Posterior cingulate gyrus (tissue), 11 donors: ENCODE measurements at places on chromosomes 12 and 14.

GRCh38 chr14:95311752-95312151 is 8.0 kb downstream of the CLMN start:
- no peak for DNase-seq

DNA sequence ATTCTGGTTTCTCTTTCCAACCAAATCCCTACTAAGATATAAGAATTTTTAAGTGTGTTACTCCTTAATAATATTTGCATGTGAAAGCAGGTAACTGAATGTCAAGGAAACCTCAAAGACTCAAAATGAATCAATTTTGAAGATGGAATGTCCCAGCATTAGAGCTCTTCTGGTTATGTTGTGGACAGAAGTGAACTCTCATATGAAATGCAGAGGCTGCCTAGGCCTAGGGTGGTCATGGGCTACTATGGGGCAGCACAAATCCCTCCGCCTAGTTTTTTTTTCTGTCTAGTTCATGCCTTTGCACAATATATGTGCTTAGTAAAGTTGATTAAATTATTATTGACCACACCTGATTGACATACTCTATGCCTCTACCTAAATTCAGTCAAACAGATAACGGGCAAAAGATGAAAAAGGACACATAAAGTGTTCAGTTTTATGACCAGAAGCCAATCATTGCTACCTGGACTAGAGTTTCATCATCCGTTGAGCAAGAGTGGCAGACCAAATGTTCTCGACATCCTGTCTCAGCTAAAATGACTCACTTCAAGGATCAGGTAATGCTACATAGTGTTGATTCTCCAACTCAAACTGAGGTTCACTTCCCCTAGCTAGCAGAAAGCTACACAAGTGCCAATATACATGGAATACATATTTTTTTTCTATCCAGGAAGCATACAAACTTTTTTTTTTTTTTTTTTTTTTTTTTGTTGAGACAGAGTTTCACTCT is 1211.4 kb downstream of the VRK1 start:
- DNase-seq, result no peak

- no peak for DNase-seq
These were observed 68.0 kb upstream of the SLCO1C1 start for GRCh38 chr12:20627001-20627588.

- peak; percentile 71 for DNase-seq
These were observed 38.4 kb downstream of the ACACB start for GRCh38 chr12:109154451-109155438.
